CD8-positive, alpha-beta T cell (primary cell): ENCODE measurements at places on chromosomes 3 and 15. TPM values are rescaled to one million over a fixed set of nuclear protein-coding genes. Genes with fewer than 3 reads are reported as not detected.

Gene SLC51A
- total RNA-seq, result not detected

Gene CTSH
- 3.7 TPM for total RNA-seq

Gene KBTBD8
- 12.1 TPM for total RNA-seq

Gene NT5DC2
- total RNA-seq, result 4.8 TPM

Gene BTLA
- 4.6 TPM for total RNA-seq

Gene GPR27
- 0.30 TPM for total RNA-seq

DNA sequence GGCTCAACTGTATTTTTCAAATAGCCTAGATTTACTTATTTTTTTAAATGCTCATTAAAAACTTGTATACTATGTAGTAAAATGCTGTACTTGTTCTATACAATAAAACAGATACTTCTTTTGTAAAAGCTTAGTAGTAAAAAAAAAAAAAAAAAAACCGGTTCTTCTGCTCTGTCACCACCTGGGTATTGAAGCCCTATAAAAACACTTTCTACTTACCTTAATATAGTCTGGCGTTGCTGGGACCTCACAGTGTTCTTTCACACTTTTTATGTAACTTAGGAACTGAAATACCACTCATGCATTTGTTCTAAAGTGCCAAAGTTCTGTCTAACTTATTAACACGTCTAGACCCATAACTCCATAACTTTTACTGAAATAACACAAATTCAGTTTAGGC lies 61.4 kb downstream of the TASOR start:
- DNase-seq, result no peak

DNA sequence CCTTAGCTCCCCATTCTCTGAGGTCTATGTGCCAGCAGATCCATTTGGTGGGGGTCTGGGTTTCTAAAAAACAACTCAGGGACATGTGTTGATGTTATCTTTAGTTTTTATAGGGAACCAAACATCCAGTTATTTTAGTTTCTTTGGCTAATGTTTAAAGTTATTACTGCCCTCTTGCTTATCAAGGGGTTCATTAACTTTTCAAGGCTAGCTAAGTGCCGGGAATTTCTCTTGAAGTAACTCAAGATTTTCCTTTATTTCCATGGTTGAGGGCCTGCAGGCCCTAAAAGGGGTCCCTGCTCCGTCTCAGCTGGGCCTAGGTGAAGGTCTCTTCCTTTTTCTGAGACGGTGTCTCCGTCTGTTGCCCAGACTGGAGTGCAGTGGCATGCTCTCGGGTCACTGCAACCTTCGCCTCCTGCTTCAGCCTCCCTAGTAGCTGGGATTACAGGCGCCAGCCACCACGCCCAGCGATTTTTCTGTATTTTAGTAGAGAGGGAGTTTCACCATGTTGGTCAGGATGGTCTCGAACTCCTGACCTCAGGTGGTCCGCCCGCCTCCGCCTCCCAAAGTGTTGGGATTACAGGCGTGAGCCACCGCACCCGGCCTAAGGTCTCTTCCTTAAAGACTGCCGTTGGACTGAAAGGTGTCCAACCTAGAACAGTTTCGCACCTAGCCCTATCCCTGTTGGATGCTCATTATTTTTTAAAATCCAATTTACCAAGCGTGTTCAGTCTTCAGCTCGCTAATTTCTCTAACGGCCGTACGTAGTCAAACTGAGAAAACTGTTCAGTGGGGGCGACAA lies 1.3 kb upstream of the OXSR1 start:
- DNase-seq, result no peak

GRCh38 chr3:113514265-113514769 lies 639 bp downstream of the SPICE1 start:
- no peak for DNase-seq

DNA sequence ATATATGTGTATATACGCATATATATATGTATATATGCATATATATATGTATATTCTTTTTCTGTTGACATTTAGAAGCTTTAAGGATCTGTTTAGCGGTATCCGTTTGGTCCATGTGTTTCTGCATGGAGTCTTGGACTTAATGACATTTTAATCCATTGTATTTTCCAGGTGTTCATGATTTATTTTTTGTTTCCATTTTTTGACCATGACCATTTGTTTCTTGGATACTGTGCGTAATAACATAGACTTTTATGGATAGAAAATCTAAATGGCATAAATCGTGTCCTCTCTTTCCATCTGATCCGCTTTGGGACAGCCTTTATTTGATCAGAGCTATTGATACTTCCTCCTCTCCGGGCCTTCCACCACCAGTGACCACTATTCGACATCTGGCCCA lies 19.5 kb downstream of the CRYBG3 start:
- no peak for DNase-seq

DNA sequence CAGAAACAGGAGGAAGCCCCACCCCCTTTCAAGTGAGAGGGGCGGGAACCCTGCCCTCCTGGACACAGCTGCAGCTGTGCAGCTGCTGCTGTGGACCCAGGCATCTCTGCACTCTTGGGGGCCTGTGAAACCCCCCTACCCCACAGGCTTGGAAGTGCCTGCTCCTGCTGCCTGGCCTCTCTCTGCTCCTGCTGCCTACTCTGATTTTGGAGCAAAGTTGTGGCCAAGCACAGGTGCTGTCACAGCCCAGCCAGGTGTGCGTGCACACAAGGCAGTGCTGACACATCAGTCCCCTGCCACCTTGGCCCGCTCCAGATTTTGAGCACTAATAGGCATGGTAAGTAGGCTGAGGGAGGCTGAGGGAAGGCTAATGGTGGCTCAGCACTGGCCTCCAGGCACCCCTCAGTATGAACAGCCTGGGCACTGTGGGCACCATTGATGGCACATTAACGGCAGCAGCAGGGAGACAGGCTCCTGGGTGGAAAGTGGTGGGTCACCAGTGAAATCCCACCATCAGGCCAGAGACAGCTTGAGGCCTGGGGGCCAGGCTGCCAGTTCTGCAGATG lies 890.9 kb downstream of the GBE1 start:
- DNase-seq, result no peak

DNA sequence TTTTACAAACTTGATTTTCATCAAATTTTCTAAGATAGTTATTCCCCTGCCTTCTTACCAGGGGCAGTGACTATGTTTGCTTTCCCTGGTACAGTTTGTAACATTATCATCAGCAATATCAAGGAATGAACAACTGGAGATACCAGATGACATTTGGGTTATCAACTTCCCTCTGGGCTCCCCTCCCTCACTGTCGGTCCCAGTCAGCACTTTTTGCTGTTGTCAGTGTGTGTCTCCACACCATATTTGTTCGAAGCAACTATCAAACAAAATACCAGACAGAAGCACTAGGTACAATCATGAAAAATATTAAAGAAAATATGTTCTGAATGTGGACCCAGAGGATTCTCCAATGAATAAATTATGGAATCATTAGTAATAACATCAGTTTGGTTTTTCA lies 75.3 kb downstream of the PLOD2 start:
- no peak for DNase-seq

DNA sequence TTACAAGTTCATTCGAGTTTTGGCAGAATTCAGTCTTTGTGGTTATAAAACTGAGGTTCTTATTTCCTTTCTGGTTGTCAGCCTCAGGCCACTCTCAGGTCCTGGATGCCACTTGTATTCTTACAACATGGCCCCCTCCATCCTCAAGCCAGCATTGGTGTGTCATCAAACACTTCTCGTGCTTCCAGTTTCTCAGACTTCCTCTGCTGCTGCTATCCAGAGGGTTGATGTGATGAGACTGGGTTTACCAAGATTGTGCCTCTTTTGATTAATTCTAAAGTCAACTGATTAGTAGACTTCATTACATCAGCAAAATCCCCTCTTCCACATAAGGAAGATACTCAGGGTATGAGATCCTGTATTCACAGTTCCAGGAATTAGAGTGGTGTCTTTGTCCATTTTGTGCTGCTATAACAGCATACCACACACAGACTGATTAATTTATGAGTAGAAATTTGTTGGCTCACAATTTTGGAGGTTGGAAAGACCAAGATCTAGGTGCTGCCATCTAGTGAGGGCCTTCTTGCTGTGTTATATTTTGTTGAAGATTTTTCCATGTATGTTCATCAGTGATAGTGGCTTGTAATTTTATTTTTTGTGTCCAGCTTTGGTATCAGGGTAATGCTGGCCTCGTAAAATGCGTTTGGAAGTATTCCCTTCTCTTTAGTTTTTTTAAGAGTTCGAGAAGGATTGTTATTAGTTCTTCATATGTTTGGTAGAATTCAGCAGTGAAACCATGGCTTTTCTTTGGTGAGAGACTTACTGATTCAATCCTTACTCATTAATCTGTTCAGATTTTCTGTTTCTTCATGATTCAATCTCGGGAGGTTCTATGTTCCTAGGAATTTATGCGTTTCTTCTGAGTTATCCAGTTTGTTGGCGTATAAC lies 11.1 kb downstream of the LRCH3 start:
- peak; percentile 24 for DNase-seq

- no peak for DNase-seq
These were observed 23.3 kb downstream of the CLDN18 start for GRCh38 chr3:138033202-138033691.
